ENCODE measurements at places on chromosomes 3 and 15. TPM values are rescaled to one million over a fixed set of nuclear protein-coding genes. Genes with fewer than 3 reads are reported as not detected.

DAZL gene
- not detected for total RNA-seq

EIF2A gene
- 64.2 TPM for total RNA-seq

GRK7 gene
- not detected for total RNA-seq

FANCI gene
- 7.8 TPM for total RNA-seq

SEMA3G gene
- 0.26 TPM for total RNA-seq

PLSCR5 gene
- not detected for total RNA-seq

SNUPN gene
- total RNA-seq, result 17.0 TPM

GOLGA6A gene
- 0.31 TPM for total RNA-seq

EPHB3 gene
- 17.2 TPM for total RNA-seq
